ENCODE measurements at places on chromosomes 11 and 22.
A peak's percentile ranks its signal among the peaks of the same experiment; 100 is the strongest.

- DNase-seq = peak; percentile 56
These were observed 14.4 kb upstream of the LRP5 start for GRCh38 chr11:68297812-68298658.

GRCh38 chr11:95795627-95796295 is 5.5 kb downstream of the CEP57 start:
- DNase-seq = no peak

DNA sequence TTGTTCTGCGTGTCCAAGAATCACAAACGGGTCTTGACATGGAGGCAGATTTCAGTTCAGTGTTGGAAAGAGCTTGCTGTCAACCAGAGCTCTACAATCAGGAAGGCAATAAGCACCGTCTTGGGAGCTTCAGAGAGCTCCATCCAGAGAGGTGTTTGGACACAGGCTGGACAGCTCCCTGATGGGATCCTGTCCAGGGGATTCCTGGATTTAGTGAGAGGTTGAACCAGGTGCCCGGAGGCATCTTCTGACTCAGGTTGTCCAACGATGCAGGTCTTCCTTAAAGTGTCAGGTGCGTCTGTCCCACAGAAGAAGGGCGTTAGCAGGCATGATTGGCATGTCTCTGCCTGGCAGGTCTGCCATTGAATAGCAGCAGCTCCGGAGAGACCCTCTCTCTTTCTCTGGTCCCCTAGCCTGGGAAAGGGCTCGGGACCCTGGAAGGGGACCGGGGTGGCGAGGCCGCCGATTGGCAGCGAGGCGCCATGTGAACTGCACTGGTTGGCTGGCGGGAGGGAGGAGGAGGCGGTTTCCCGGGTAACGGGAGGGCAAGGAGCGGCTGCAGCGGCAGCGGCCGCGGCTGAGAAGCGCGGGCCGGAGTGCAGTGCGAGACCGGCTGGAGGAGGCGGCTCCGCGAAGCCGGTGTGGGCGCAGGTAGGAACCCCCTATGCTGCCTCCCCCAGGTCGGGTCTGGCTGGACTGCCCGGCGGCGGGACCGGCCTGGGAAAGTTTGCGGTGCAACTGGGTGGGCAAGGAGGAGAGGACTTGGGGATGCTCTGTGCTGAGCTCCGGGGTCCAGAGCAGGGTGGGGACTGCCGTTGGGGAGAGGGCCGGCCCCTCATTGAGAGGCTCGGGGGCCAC is 104.1 kb upstream of the E2F8 start:
- no peak for DNase-seq

- no peak for DNase-seq
These were observed 300.8 kb upstream of the ISX start for GRCh38 chr22:34765115-34765514.

GRCh38 chr22:27488456-27489177 is 312.9 kb downstream of the MN1 start:
- peak; percentile 14 for DNase-seq

- DNase-seq = no peak
These were observed 16.9 kb downstream of the LMO2 start for GRCh38 chr11:33874910-33875490.

- no peak for DNase-seq
These were observed 1.6 kb downstream of the DIXDC1 start for GRCh38 chr11:111938687-111939160.

- DNase-seq = no peak
These were observed 2.5 kb downstream of the C11orf68 start for GRCh38 chr11:65916391-65916790.

DNA sequence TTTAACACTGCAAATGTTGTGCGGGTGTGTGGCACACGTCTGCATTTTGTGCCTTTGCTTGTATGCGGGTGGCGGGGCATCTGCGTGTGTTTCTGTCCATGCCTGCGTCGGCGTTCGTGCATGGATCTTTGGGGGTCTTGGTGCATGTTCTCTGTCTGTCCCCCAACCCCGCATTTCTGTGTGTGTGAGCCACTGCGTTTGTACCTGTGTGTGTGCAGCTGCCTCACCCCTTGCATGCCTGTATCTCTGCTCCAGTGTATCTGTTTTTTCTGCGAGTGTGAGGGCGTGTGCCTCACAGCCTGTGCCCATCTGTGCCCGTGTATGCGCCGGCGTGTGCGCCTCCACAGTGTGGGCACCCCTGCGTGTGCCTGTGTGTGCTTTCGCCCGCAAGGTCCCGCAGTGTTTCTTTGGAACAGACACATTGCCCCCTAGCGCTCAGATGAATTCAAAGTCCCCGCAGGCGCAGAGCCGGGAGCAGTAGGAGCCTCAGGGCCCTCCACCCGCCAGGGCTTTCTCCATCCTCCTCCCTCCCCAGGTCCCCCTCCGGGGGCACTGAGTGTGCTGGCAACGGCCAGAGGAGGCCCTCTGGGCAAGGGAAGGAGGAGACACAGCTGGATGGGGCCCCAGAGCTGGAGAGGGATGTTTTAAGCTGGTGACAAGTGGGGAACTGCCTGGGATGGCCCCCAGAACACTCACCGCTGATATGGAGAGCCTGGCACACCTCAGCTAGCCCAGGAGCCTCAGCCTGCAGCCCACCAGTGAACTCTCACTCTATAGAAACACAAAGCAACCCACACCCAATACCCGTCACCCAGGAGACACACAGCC is 3.1 kb upstream of the MN1 start:
- DNase-seq = peak; percentile 66

GRCh38 chr11:1053121-1053901 is 16.8 kb upstream of the MUC6 start:
- no peak for DNase-seq

GRCh38 chr11:121580154-121580553 is 127.4 kb upstream of the SORL1-AS1 start:
- DNase-seq = no peak

GRCh38 chr22:48734359-48734758 is 1093.3 kb downstream of the BRD1 start:
- no peak for DNase-seq

GRCh38 chr11:68266121-68266891 is 5.5 kb downstream of the C11orf24 start:
- no peak for DNase-seq

GRCh38 chr11:125253795-125254525 is 89.4 kb downstream of the PKNOX2 start:
- no peak for DNase-seq

GRCh38 chr22:27114186-27114585 is 456.8 kb downstream of the MIAT start:
- no peak for DNase-seq

GRCh38 chr11:119081682-119082260 is 2.9 kb upstream of the HMBS start:
- DNase-seq = no peak

- no peak for DNase-seq
These were observed 25.5 kb downstream of the CTNND1 start for GRCh38 chr11:57787006-57787604.

DNA sequence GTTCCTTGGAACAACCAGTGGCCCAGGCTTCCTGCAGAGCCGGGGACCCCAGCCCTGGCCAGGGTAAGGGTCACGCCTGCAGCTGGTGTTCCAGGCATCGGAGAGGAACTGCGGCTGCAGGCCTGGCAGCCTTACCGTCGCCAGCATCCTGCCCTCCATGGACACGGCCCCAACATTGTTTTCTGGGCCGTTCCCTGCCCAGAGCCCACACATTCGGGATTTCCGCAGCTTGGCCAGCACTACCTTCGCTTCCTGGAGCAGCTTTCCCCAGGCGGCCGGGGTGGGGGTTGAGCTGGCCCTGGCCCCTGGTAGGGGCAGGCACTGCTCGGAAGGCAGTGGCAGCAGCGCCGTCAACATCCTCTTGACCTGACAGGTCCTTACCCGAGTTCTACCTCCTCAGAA is 17.7 kb downstream of the TXN2 start:
- no peak for DNase-seq

- DNase-seq = peak; percentile 74
These were observed at the start of gene PUS3 for GRCh38 chr11:125902927-125903710. PUS3 (minus strand) TSS chr11:125903206; CDS start chr11:125896284, 6,922 bp downstream.

DNA sequence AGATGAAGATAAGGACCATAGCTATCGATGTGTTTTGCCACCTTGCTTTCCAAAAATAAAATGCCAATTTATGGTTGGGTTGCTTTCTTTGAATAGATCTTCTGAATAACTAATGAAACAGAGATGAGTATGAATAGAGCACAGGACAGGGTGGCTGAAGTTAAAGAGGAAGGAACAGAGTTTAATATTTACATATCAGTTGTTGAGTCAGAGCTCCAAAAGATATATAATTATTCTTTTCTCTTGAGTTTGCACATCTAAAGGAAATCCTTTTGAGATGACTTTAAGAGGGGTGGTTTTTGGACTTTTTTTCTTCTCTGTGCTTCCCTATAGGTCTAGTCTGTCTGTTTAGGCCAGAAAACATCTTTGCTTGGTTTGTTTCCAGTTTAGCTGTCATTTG is 115.2 kb downstream of the DDX10 start:
- DNase-seq = no peak

DNA sequence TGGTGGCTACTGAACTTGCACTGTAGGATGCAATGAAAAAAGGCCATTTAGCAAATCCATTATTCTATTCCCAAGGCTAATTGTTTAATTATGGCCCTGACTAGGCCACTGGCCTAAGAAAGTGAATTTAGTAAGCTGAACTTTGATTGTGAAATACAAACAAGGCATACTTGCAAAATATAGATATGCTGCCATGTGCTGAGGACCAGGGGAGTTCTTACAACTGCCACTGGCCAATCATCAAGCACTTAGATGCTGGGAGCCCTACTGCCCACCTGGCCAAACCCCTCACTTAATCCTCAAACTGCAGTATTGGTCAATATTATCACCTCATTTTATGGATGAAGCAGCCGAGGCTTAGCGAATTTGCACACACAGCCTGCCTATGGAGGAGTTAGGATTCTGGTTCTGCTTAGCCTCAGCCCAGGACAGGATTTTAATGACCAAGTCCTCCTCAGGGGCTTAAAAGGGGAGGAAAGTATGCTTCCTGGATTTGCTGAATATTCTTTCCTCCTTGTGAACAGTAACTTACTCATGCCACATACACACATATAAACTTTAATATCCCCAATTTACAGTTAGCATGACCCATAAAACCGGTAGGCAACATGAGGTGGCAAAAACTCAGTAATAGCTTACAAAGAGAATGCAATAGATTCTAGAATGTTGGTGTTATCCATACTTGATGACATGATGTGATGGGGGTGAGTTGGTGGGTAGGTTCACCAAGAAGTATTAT is 39.3 kb downstream of the CD44 start:
- no peak for DNase-seq

GRCh38 chr11:91220476-91221202 is 997.8 kb upstream of the CHORDC1 start:
- no peak for DNase-seq

DNA sequence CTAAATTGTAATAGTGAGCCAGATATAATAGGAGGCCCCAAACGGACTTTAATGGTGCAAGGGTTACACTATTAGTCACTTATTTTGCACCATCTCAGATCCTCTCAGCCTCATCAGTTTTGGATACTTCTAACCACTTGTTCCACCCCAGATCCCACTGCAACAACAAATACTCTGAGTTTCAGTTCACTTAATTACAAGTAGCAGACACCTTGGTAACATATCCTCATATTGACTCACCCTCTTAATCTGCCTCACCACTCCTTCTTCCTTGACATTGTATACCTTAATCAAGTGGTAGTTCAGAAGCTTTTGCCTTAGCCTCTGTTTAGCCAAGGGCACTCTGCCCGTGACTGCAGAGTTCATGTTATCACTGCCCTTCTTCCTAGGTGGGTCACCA is 256.1 kb upstream of the UBASH3B start:
- no peak for DNase-seq

- no peak for DNase-seq
These were observed 105.9 kb downstream of the SLC17A6 start for GRCh38 chr11:22444076-22444475.

DNA sequence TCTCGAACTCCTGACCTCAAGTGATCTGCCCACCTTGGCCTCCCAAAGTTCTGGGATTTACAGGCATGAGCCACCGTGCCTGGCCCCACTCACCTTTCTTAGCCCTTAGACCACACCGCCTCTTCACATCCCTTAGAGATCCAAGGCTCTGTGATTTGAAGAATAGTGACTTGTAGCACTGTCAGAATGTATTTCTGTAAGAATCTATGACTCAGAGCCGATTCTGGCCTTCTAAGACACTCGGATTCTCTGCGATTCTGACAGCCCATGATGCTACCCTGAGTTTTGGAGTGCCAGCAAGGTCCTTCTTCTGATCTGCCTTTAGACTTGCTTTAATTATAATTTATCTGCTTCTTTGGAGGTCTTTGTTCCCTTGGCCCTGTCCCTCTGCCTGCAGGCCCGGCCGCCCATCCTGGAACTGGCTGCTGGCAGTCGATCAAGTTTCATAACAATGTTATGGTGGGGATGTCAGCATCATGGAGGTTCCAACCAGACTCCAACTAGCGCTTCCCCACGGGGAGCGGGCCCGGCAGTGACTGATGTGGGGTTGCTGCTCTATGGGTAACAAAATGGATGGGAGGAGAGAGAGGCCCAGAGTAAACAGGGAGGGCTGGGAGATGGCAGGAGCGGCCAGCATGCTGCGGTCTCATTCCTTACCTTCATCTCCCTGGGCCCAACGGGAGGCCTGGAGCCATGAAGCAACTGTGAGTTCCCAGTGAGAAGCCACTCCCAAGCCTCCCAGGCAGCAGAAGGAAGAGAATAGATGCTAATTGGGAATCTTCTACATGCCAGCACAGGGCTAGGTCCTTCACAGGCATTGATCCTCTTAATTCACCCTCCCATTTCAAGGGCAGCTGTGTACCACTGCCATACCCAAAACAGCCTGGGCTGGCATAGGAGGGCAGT is 55.7 kb upstream of the RASD2 start:
- DNase-seq = no peak

DNA sequence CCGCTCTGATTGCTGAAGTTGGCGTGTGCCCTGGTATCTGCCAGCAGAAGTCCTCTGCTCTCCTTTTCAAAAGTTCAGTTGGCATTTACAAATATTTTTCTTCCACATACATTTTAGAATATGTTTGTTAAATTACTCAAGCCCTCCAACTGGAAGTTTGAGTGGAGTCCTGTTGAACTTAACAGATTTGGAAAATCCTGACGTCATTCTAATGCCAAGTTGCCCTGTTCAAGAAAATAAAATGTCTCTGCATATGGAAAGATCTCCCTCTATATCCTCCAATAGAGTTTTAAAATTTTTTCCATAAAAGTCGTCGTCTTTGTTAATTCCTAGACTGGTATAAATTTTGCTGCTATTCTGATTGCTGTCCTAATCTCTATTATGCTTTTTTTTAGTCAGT is 3.3 kb downstream of the KCNQ1OT1 start:
- DNase-seq = no peak

GRCh38 chr11:79860336-79860735 is 419.5 kb upstream of the TENM4 start:
- DNase-seq = no peak

GRCh38 chr22:35459423-35459894 is 59.5 kb downstream of the MCM5 start:
- no peak for DNase-seq

GRCh38 chr11:1992111-1992510 is 5.5 kb downstream of the H19 start:
- no peak for DNase-seq

Measured in NCI-H460 (cell line).